Fibroblast of skin of left quadriceps (primary cell): ENCODE measurements at places on chromosomes 12 and 14.

DNA sequence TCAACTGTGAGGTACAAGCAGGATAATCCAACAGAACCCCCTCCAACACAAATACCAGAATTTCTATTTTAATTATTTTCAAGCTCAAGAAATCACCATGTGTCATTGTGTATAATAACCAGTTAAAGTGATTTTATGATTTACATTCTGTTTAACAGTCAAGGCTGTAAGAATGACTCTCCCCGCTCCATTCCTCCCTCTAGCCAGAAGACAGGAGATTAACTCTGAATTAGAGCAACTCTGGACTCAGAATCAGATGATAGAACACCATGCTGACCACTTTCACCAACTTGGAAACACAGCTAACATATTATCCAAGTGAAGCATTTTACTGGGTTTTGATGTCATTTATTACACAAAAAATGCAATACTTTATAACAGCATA, 71.9 kb downstream of the ATP2B1 start:
- DNase-seq: no peak

DNA sequence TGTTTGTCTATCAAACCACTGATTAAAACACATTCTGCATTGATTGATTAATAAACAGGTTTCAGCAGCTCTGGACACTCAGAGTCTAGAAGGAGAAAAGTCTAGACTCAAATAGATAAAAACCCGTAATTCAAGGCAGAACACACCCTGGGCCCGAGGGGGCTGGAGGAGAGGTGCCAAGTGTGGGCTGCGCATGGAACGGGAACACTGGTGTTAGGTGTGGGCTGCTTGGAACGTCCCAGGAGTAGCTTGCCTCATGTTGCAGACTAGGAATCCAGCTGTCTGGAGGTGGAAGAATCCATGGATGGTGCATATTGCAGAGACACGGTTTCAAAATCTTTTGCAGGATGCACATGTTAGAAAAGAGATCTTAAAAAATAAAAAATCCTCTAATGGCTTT, 223.0 kb downstream of the APAF1 start:
- DNase-seq: no peak

GRCh38 chr12:76143343-76144244, 59.1 kb upstream of the NAP1L1 start:
- DNase-seq: no peak

DNA sequence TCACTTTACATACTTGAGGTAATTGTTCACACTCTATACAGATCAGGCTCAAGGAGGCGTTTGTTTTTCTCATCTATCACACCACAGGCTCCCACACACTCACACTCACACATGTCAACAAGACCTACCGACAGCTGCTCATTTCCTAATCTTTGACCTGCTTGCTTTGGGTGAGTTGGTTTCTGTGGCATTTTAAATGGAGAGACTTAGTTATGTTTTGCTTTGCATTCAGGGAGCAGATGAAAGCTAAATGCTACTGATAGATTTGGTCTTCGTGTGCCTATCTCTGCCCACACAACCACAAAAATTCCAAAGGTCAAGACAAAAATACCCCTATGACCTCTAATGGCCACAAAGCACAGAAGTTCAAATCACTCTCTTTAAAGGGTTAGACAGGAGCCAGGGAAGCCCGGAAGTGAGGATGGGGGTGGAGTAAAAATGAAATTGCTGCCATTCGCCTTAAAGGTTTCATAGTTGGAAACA, 203.5 kb upstream of the G2E3 start:
- no peak for DNase-seq

DNA sequence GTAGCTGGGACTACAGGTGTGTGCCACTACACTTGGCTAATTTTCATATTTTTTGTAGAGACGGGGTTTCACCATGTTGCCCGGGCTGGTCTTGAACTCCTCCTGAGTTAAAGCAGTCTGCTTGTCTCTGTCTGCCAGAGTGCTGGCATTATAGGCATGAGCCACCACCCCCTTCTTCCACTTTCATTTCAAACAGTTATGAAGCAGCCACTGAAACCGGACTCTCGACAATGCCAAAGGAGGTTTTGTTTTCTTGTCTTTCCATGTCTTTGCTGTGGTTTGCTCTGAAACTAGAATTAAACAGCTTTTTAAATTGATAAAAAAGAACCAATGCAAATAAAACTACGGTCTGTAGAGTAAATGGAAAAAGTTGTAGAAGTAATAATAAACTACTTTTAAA, 30.4 kb downstream of the RAP1B start:
- DNase-seq: no peak

- DNase-seq: no peak
These were observed 57.1 kb downstream of the CCDC60 start for GRCh38 chr12:119391673-119392072.

GRCh38 chr14:21802441-21802840, 128.8 kb upstream of the OR4E1 start:
- DNase-seq: no peak

- DNase-seq: no peak
These were observed 82.7 kb upstream of the KITLG start for GRCh38 chr12:88662961-88663360.

DNA sequence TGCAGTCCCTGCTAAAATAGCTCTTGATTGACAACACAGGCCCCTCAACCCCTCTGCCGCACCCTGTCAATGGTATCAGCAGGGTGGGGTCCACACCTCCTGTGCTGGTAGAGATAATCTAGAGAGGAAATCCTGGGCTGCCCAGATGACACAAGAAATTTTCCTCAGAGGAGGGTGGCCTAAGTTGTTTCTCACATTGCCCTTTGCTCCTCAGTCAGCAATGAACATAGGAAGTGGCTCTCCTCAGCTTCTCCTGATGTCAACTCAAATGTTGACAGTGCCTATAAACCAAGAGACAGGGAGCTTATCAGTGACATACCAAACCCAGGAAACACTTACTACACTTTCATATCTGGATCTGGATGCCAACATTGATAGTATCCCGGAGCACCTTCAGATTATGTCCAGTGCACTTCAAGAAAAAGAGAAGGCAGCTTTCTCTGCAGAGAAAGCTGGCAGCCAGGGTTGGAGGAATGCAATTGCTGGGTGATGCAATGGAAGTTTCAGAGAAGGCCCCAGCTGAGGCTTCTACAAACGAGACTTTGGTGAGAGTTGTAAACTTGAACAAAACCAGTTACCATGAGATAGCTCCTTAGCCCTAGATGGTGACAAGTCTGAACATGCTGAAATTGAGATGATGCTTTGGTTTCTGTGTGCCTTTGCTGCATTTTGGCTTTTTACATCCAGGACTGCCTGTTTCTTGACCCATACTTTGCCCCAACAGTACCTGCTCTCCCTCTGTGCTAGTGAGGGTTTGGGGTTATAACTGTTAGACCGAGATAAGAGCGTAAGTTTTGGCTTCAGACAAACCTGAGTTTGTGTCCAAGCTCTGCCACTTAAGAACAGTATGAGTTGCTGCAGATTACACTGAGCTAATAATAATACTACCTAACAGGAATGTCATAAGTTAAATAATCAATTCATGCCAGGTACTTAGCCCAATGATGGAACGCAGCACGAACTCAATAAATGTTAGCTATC, 183.5 kb downstream of the NUAK1 start:
- no peak for DNase-seq

DNA sequence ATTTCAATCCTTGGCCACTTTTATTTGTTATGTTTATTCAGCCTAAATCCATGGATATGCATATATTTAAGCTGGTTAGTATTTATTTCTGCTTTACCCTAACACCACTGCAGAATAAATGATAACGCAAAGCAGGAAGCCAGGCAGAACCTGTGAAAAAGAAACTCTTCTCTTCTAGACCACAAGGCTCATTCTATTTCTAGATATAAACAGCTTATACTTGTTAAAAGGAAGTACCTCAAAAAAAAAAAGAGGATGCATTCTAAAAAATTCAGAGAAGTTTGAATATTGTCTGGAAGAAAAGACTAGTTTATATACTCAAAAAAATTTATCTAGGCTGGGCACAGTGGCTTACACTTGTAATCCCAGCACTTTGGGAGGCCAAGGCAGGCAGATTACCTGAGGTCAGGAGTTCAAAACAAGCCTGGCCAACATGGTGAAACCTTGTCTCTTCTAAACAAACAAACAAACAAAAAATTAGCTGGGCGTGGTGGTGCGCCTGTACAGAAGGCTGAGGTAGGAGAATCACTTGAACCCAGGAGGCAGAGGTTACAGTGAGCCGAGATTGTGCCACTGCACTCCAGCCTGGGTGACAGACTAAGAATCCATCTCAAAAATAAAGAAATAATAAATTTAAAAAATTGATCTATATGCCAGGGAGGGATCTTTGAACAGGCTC, 55.8 kb downstream of the GALNT4 start:
- DNase-seq: no peak

DNA sequence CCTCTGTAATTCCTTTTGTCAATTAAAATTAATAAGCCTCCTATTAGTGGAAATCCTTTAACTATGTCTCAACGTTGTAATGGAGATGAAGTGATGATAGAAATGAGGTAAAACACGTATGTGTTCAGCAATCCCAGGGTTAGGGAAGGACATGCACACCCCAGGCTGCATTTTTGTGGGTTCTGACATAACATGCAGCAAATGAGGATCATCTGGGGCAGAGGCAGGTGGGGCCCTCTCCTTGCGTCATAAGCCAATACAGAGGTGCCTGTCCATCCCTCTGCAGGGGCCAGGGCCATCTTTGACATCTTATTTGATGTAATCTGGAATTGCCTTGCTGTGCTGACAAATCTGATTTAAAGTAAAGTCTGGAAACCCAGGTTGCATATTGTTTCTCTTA, 73.2 kb downstream of the MYRFL start:
- peak; percentile 86 for DNase-seq

- DNase-seq: no peak
These were observed 624 bp upstream of the PLEKHD1 start for GRCh38 chr14:69483765-69484443.

DNA sequence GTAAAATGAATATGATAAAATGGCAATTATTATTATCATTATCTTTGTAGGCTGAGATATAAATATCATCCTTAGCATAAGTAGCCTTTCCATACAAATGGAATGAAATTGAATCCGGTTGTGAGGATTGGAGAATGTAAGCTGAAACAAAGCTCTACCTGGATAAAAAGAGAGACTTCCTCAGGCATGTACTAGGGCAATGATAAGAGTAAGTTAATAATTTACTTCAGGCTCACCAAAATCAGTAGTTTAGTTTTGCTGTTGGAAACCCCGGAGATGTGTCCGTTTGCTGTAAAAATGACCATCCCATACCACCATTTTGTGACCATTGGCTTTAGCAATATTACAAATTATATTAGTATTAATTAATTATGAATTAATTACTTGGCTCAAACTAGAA, 96.3 kb downstream of the C12orf75 start:
- DNase-seq: no peak

GRCh38 chr12:129049917-129050316, 196.6 kb downstream of the GLT1D1 start:
- no peak for DNase-seq

- DNase-seq: no peak
These were observed 42.5 kb upstream of the OTOGL start for GRCh38 chr12:80056845-80057244.

- no peak for DNase-seq
These were observed 60.9 kb upstream of the DUSP6 start for GRCh38 chr12:89413234-89413633.

GRCh38 chr14:71625175-71625574, 307.1 kb upstream of the RGS6 start:
- no peak for DNase-seq

DNA sequence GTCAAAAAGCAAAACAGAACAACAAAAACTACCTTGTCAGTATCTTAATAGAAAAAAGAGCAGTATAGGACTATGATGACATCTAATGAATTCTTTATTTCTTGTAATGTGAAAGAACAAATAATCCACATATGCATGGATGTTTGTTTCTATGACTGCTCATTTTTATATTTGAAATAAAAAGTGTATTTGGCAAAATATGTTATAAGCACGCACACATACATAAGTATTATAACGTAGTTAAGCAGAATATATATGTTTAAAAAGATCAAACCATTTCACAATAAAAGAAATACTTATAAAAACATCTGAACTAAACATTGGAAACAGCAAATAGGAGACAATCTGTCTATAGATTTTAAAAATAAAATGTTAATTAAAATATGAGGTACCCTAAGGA, 74.8 kb downstream of the MIPOL1 start:
- no peak for DNase-seq

DNA sequence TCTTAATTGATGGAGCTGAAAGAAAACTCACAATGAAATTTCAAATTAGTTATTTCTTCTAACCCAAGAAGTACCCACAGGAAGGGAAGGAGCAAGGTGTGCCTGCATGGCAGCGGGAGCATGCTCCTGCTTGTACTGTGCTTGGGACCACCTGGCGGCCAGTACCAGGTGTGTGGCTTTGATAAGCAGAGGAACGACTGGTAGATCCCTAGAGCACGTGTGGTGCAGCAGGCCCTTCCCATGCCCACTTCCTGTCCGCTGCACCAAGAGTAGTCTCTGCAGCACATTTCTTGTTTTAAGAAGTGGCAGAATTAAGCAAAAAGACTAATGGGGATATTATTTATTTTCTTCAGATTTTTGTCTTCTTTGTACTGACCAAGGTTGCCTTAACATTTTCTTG, 122.3 kb upstream of the ATF1 start:
- no peak for DNase-seq

- no peak for DNase-seq
These were observed 106.7 kb downstream of the ANO4 start for GRCh38 chr12:100901266-100901665.

DNA sequence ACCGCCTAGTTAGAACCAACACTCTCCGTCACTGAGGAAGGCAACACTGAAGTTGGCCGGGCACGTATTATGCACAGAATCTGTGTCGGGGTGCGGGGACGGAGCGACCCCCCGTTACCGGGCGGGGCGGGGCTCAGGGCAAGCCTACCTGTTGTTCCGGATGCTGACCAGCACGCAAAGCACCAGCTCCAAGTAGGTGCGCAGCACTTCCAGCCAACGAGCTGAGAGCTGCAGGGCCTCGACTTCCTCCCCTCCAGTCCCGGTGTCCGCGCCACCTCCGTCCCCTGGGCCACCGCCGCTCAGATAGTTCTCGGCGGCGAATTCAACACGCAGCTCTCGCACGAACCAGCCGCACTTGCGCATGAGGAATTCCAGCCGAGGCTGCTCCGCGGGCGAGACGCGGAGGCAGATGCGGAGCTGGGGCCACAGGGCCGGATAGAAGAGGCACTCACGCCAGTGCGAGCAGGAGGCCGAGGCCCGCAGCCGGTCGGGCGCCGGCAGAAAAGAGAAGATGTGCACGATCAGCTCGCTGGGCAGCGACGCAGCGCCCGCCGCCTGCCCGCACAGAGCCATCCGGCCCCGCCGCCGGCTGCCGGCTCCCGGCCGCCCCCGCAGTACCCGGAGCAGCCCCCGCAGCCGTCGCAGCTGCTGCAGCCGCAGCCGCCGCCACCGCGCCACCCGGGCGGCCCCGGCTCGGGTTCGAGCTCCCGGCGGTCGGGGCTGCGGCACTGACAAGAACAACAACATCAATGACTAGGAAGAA, 636 bp downstream of the FBXO33 start:
- DNase-seq: no peak
